ENCODE measurements at places on chromosomes 2 and 18.
A peak's percentile ranks its signal among the peaks of the same experiment; 100 is the strongest.

DNA sequence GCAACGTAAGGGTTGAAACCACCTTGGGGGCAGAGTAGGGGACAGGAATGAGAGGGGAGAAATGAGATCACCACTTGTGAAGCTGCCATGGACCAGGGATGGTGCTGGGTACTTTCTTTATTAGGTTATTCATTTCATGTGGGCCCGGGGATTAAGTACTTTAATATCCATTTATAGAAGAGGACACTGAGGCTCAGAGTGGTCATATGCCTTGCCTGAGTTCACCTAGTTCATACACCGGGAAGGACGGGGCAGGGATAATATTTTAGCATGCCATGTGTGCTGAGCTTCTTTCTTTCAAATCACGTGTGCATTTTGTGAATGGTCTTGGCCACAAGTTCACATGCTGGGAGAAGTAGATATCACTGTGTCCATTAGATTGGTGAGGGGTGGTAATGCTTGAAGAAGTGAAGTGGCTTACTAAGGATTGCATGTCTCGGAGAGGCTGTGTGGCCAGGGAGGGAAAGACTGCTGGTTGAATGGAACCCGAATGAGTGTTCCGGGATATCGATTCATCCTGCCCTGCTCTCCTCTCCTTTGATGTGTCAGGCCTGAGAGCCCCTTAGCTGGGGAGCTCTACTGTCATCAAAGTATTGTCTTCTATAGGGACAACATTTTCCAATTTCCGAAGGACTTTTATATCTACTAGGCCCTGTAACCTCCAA is 187.1 kb downstream of the MYCN start:
- H3K4me3 ChIP-seq = no peak overlapping the region
- no peaks in the 10 kb centered on the region for H3K36me3 ChIP-seq
- no peak overlapping the region for H3K27ac ChIP-seq
- no peaks in the 10 kb centered on the region for H3K27me3 ChIP-seq
- DNase-seq = no peak

- no peaks in the 10 kb centered on the region for H3K36me3 ChIP-seq
- H3K4me3 ChIP-seq = no peak overlapping the region
- peaks cover 16% of the 10 kb centered on the region for H3K4me1 ChIP-seq
- H3K27ac ChIP-seq = peak overlapping the region; percentile 1
- no peak for DNase-seq
- H3K27me3 ChIP-seq = no peaks in the 10 kb centered on the region
These were observed 174.6 kb downstream of the HAUS1 start for GRCh38 chr18:46278481-46279465.

GRCh38 chr2:160401895-160402294 is 91.7 kb downstream of the RBMS1 start:
- H3K4me1 ChIP-seq = peaks cover 42% of the 10 kb centered on the region
- no peaks in the 10 kb centered on the region for H3K27me3 ChIP-seq
- peak overlapping the region; percentile 98 for H3K27ac ChIP-seq
- DNase-seq = no peak

DNA sequence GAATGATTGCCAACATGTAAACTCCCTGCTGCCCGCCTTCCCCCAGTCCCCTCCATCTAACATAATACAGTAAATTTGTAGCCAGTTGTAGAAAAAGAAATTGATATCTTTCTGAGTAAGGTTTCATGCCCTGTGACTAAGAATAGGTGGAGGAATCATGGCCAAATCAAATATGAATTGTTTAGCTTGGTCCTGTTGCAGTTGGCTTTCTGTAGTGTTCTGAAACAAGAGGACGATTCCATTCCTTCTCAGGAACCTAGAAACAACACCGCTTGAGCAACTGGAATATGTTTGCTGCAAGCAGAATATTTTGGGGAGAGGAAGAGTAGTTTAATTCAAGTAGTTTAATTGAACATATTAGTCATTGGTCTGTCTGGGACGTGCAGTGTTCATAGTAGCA is 7.0 kb upstream of the DRC1 start:
- no peak overlapping the region for H3K4me3 ChIP-seq
- no peaks in the 10 kb centered on the region for H3K27me3 ChIP-seq
- peaks cover 4% of the 10 kb centered on the region for H3K4me1 ChIP-seq

DNA sequence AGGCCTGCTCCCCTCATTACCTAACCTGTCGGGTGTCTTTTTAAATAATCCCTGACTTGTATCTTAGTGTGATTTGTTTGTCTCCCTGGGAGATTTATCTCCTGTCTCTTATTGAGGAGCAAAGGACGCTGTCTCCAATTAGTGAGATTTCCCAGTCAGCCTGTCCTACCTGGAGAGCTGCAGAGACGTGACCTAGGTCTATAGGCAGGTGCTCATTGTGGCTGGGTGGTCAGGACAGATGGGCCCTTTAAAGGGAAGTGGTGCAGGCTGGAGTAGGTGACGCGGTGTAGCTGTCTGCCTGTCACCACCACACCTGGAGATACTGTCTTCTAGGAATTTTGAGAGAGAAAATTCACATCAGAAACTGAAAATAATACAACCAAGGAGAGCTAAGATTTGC is 28.0 kb downstream of the PLB1 start:
- DNase-seq = no peak
- H3K4me1 ChIP-seq = no peaks in the 10 kb centered on the region
- peaks cover 3% of the 10 kb centered on the region for H3K36me3 ChIP-seq
- no peak overlapping the region for H3K27ac ChIP-seq
- peaks cover 77% of the 10 kb centered on the region for H3K27me3 ChIP-seq
